Psoas muscle (tissue), 8 donors: ENCODE measurements at places on chromosomes 16 and 17. TPM values are rescaled to one million over a fixed set of nuclear protein-coding genes. Genes with fewer than 3 reads are reported as not detected.

DNA sequence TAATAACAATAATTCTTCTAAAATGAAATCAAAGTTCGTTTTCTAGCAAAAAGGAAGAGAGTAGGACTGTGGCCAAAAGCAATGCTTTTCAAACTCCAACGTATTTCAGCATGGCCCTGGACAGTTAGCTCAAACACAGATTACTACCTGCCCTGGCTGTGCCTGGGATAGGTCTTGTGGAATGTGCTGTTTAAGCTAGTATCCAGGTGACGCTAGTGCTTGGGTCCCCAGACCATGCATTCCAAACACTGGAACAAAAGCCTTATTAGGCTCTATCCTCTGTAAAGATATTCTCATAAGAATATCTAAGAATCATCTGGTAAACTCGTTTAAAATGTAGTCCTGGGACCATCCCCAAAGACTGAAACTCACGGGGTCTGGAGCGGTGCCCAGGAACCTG, 52.6 kb upstream of the MEAK7 start:
- DNase-seq: no peak

GRCh38 chr16:230949-231348, 1.7 kb upstream of the LUC7L start:
- DNase-seq: no peak

HEXIM2 gene
- total RNA-seq: 13.7 TPM

DNA sequence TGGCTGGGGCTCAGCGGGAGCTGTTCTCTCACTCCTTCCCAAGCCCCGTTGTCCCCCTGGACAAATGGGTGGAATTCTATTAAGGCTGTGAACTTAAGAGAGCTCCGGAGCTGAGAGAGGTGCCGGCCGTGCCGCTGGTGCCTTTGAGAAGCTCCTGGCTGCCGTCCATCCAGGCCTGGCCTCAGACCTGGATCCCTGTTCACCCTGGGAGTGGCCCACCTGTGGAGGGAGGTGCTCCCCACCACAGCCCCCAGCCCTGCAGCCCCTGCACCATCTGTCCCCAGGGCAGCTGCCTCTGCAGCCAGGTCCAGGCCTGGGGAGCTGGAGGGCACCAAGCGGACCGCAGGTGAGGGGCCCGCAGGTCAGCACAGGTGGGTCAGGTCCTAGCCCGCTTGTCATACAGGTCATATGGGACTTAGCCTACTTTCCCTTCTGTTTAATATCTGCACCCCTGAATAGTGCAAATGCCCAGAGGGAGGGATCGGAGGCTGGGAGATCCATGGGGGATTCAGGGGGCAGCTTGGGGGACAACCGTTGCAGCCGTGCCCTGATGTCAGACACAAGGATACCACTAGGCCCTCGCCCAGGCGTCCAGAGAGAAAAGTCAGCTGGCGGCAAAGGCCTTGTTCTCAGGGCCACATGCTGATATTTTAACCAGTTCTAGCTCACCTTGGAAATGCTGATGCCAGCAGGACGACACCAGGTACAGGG, 15.2 kb upstream of the METRNL start:
- DNase-seq: peak; percentile 41

DNA sequence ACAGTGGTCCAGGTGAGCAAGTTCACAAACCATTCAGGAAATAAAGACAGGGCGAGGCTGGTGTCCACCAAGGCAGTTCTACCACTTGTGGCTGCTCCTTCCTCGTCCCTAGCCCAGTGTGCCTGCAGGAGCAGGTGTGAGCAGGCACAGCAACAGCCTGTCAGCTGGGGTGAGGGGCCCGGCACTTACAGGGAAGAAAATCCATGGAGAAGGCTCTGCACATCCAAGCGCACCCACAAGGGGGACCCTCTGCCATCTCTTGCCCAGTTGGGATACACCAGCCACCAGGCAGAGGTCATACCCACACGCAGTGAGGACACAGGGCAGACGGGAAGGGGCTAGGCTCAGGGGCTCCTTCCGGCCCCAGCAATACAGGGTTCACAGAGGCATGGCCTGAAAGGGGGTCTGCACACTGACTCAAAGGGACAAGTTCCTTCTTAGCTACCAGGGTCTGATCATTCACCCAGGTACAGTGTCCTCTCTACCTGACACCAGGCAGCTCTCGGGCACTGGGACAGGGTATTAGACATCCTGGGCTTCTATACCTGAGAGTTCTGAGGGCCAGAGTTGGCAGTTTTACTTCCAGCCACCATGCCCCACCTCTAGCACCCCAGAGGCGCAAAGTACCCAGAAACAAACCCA, 27.0 kb downstream of the CDIP1 start:
- DNase-seq: no peak

TBC1D3K gene
- not detected for total RNA-seq

DNA sequence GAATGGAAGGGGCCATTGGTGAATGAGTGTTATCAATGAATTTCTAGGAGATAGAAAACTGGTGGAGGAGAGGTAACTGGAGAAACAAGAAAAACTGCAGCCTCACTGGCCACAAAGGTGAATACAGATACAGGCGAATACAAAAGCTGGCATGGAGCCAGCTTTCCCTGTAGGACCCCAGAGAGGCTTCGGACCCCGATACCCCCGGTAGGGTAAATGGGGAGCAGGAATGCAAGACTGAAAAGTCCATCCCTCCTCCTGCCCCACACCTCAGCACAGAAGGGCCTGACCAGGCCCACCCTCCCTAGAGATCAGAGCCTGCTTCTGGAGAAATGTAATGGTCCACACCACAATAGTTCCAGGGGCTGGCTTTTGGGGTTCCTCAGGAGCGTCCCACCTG, 4.9 kb upstream of the MYLK3 start:
- DNase-seq: no peak

TMEM88 gene
- total RNA-seq: 31.3 TPM

DNA sequence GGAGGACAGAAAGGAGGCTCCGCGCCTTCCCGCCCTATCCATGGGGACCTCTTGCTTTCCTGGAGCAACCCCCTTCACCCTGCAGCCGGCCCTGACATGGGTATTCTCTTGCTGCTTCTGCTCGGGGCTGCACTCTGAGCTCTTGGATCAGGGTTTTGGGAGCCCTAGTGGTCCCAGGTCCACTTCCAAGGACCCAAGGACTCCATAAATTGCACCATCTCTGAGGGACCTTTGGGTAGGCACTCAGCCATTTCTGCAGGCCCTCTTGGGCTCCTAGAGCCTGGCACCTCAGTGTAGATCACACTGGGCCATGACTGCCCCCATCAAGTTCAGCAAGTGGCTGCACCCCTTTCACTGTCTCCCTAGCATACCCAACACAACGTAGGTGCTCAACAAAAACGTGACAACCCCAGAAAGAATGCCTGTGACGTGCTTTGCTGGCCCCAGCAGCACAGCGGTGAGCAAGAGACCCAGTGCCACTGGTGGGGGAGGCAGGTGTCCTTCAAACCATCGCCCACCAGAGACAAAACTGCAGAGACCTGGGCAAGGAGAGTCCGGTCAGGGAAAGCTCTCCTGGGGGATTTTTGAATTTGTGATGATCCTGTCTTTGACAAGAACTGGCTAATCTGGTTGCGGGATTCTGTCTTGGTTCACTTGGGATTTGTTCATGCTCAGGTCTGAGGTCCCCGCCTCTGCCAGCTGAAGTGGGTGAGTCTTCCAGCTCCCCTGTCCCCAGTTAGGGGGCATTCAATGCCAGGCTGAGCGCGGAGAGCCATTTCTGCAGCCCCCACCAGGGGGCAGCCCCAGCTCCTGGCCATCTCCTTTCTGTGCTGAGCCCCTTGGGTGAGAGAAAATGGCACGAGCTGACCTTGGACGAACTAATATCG, 2.5 kb upstream of the RAB11FIP4 start:
- no peak for DNase-seq

LPCAT2 gene
- total RNA-seq: 2.8 TPM

- DNase-seq: no peak
Measured at GRCh38 chr17:28507567-28508203, 1.5 kb downstream of the FOXN1 start.

DNA sequence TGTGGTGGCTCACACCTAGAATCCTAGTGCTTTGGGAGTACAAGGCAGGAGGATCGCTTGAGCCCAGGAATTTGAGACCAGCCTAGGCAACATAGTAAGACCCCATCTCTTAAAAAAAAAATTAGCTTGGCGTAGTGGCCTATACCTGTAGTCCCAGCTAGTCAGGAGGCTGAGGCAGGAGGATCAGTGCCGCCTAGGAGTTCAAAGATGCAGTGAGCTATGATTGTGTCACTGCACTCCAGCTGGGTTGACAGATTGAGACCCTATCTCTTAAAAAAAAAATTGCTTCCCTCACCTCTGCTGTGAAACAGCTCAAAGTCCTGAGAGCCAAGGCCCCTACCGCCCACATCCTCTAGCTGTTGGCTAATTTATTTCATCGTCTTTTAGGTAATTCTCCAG, 10.2 kb downstream of the NDE1 start:
- no peak for DNase-seq

DNA sequence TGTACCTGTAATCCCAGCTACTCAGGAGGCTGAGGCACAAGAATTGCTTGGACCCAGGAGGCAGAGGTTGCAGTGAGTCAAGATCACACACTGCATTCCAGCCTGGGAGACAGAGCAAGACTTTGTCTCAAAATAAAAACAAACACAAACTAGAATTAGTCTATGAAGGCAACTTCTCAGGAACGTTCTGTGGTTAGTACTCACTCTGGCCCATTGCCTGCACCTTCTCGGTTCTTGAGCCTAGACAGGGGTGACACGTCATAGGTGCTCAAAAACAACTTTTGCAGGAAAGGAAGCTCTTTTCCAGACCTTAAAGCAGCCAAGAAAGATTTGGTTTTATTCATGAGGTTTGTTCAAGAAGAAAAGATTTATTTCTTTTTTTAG, 22.3 kb upstream of the CNOT1 start:
- no peak for DNase-seq

- no peak for DNase-seq
Measured at GRCh38 chr17:12229335-12229734, 208.7 kb downstream of the MAP2K4 start.

GRCh38 chr16:17403859-17404545, 66.8 kb downstream of the XYLT1 start:
- no peak for DNase-seq
